ENCODE measurements at places on chromosomes 6 and 20. TPM values are rescaled to one million over a fixed set of nuclear protein-coding genes. Genes with fewer than 3 reads are reported as not detected.

- H3K27ac ChIP-seq: no peak overlapping the region
- H3K36me3 ChIP-seq: peaks cover 2% of the 10 kb centered on the region
These were observed 18.7 kb upstream of the IP6K3 start for GRCh38 chr6:33765368-33765767.

- H3K4me3 ChIP-seq: no peak overlapping the region
- no peak overlapping the region for H3K27ac ChIP-seq
- no peak for DNase-seq
- H3K36me3 ChIP-seq: peaks cover 6% of the 10 kb centered on the region
- H3K4me1 ChIP-seq: no peaks in the 10 kb centered on the region
These were observed 105.6 kb upstream of the NXT1 start for GRCh38 chr20:23244916-23245552.

DNA sequence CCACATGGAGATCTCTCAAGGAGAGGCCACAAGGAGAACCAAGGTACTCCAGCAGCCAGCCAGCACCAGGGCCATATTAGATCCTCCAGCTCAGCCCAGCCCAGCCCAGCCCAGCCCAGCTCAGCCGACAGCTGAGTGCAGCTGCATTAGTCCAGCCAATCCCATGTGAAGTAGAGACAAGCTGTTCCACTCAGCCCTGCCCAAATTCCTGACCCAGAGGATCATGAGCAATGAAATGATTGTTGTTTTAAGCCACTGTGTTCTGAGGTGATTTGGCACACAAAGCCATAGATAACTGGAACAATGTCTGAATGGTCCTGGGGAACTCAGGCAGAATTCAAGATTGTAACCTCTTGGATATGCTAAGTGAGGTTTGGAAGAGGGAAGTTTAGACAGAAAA is 59.5 kb upstream of the BMP2 start:
- H3K4me3 ChIP-seq: no peak overlapping the region
- no peak overlapping the region for H3K27ac ChIP-seq
- H3K27me3 ChIP-seq: no peaks in the 10 kb centered on the region
- H3K4me1 ChIP-seq: no peaks in the 10 kb centered on the region
- no peak for DNase-seq

GRCh38 chr20:8151372-8151771 is 19.3 kb downstream of the PLCB1 start:
- peak overlapping the region; percentile 12 for H3K4me3 ChIP-seq
- H3K27ac ChIP-seq: peak overlapping the region; percentile 67
- no peak for DNase-seq
- H3K36me3 ChIP-seq: no peaks in the 10 kb centered on the region

HLA-DQB1 gene
- total RNA-seq: 17.0 TPM

SLC35A1 gene
- 21.5 TPM for total RNA-seq

TPBG gene
- total RNA-seq: not detected

SLC17A3 gene
- total RNA-seq: not detected

All from naive thymus-derived CD8-positive, alpha-beta T cell (primary cell).